ENCODE measurements at places on chromosomes 12 and 14.

GRCh38 chr12:52496590-52497071 lies 3.6 kb upstream of the KRT6A start:
- DNase-seq, result no peak

- no peak for DNase-seq
Observed at GRCh38 chr12:52356031-52356761, 11.1 kb downstream of the KRT85 start.

GRCh38 chr12:14825256-14825655 lies 11.3 kb upstream of the SMCO3 start:
- no peak for DNase-seq

- no peak for DNase-seq
Observed at GRCh38 chr12:6626654-6627283, 9.0 kb downstream of the LPAR5 start.

GRCh38 chr12:26121323-26122060 lies 3.3 kb downstream of the BHLHE41 start:
- DNase-seq, result no peak
